ENCODE measurements at places on chromosomes 16 and 17. TPM values are rescaled to one million over a fixed set of nuclear protein-coding genes. Genes with fewer than 3 reads are reported as not detected.

The FOXC2 gene
- 0.13 TPM for total RNA-seq

The CSH1 gene
- total RNA-seq, result 21.9 TPM

The SYCE1L gene
- 13.2 TPM for total RNA-seq

The SMIM36 gene
- total RNA-seq, result not detected

The LCMT1 gene
- 26.2 TPM for total RNA-seq

The SLC5A11 gene
- 0.04 TPM for total RNA-seq

The TVP23B gene
- total RNA-seq, result 29.3 TPM

The ENPP7 gene
- total RNA-seq, result not detected

The CDRT15 gene
- total RNA-seq, result not detected

The CENPV gene
- total RNA-seq, result 38.1 TPM

The PARD6A gene
- 1.3 TPM for total RNA-seq

The KRTAP3-2 gene
- total RNA-seq, result 0.18 TPM

The SCGB1C2 gene
- total RNA-seq, result not detected

The FAM20A gene
- total RNA-seq, result 5.7 TPM

The TSNAXIP1 gene
- 0.89 TPM for total RNA-seq

The CCL18 gene
- total RNA-seq, result not detected

The CHAD gene
- total RNA-seq, result 2.4 TPM

The CSH2 gene
- total RNA-seq, result 8.5 TPM

The TRPV3 gene
- 1.2 TPM for total RNA-seq

The SEPTIN12 gene
- total RNA-seq, result not detected

The ITFG1 gene
- 92.3 TPM for total RNA-seq

The PSMD12 gene
- total RNA-seq, result 16.0 TPM

The RNF43 gene
- 0.04 TPM for total RNA-seq

The YWHAE gene
- total RNA-seq, result 258 TPM

The PPP1R1B gene
- total RNA-seq, result 1.7 TPM

The KCNH4 gene
- total RNA-seq, result not detected

The TMEM219 gene
- 49.5 TPM for total RNA-seq

The FAM171A2 gene
- 52.9 TPM for total RNA-seq

The MPV17L gene
- total RNA-seq, result 4.3 TPM

The SLC52A1 gene
- 0.04 TPM for total RNA-seq
